ENCODE measurements at places on chromosomes 11 and 22. TPM values are rescaled to one million over a fixed set of nuclear protein-coding genes. Genes with fewer than 3 reads are reported as not detected.

DNA sequence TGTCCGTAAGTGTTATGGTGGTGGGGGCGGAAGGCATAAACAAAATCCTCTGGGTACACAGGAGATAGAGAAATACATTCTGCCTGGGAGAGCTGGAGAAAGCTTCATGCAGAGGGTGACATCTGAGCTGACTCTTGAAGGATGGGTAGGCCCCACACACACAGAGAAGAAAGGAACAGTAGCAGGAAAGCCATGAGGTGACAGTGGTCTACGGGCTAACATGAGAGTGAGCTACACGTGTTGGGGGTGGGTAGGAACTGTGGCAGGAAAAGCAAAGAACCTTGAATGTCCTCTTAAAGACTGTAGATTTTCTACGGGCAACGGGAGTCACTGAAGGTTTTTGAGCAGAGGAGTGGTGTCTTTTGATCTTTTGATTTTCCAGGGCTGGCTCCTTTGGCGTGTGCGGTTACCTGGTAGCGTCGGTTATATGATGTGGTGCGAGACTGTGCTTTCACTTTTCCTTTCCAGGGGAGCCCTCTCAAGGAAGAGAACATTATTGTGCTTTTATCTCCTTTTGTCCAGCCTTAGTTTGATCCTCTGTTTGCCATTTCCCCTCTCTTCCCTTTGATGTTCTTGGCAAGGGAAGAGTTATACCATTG is 39.7 kb downstream of the ADAMTS8 start:
- no peak for DNase-seq

GRCh38 chr22:19172213-19173046 is 6.1 kb downstream of the SLC25A1 start:
- DNase-seq: no peak

TUB gene
- 5.7 TPM for total RNA-seq

CCDC89 gene
- total RNA-seq: not detected

ST14 gene
- total RNA-seq: not detected

DNA sequence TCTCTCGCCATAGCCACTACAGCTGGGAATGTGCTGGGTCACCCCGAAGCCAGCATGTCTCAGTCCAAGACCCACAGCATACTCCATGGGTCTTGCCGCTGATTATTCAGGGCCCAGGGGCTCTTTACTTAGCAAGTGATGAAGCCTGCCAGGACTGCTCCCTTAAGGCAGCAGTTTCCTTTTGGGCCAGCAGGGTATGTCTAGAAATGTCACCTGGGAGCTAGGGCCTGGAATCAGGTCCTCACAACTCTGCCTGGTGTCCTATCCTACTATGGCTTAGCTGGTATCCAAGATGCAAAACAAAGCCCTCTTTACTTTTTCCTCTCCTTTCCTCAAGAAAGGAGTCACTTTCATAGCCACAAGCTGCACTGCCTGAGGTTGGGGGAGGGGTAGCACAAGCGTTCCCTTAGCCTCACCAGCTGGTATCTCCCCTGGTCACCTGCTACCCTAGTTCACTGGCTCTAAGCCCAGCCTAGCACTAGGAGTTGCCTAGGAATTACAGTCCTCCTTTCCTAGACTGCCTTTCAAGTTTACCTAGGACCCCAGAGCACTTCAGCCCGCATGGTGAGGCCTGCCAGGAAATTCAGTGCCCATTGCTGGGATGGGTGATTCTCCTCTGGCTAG is 22.6 kb upstream of the NCR3LG1 start:
- no peak for DNase-seq

DNA sequence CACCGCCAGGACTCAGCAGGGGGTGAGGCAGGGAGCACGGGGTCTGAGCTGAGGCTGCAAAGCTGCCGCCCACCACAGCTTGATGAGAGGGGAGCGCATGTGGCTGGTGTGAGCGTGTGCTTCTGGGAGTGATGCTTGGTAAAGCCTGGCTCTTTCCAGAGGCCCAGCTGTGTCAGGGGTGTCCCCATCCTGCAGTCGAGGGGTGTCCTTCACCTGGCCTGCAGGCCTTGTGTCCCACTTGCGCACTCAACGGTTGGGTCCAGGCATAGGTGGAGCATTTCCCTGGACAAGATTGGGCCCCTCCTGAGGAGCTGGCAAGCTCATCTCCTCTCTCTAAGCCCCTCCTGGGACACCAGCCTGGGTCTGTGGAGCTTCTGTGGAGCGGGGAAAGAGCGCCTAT is 273.9 kb downstream of the TBC1D22A start:
- DNase-seq: no peak

GRCh38 chr22:20403779-20404140 is 9.8 kb downstream of the ZNF74 start:
- DNase-seq: no peak

DNA sequence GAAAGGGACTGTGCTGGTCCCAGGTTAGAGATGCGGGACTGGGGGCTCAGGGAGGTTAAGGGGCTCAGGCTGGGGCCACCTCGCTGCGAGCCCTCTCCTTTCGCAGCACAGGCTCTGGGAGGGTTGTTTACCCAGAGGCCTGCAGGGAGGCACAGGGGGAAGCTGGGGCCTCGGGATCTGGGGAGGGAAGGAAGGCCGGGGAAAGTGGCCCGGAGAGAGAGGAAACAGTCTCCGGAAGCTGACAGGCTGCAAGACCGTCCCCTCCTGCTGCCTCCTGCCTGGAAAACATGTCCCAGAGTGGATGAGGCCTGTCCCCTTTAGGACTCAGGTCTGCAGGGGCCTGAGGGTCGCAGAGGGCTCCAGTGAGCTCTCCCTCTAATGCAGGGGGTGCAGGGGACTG is 45.4 kb downstream of the MYO7A start:
- DNase-seq: no peak

PANX1 gene
- 16.1 TPM for total RNA-seq
